MCF 10A (cell line): ENCODE measurements at places on chromosomes 3 and 15. TPM values are rescaled to one million over a fixed set of nuclear protein-coding genes. Genes with fewer than 3 reads are reported as not detected.

DNA sequence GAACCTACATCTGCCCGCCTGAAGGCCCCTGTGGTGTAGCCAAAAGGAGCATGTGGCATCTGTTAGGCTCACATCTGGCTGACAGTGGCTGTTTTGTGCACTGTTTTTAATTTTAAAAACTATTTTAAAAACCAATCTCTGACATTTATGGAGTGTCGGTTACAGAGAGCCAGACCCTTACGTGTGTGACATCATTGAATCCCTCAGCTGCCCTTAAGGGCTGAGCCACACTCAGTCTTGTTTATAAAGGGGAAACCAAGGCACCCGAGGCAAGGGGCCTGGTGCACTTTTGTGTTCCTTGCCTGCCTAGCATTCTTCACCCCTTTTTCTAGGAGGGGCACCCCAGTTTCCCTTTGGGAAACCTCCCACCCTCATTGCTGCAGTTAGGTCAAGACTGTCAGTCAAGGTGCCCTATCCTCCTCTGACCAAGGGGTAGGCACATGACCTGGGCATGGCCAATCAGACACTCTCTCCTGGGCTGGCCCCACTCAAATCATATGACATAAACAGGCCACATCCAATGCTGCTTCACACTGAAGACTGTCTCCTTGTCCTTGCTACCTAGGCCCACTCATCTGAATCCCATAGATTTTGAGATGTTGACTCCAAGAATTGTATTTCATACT lies 105.3 kb downstream of the LSM3 start:
- DNase-seq = no peak

GRCh38 chr3:71580636-71581456 lies 2.7 kb downstream of the FOXP1 start:
- peak; percentile 36 for DNase-seq

- DNase-seq = no peak
These were observed 93.4 kb downstream of the IL12A start for GRCh38 chr3:160081958-160082533.

DNA sequence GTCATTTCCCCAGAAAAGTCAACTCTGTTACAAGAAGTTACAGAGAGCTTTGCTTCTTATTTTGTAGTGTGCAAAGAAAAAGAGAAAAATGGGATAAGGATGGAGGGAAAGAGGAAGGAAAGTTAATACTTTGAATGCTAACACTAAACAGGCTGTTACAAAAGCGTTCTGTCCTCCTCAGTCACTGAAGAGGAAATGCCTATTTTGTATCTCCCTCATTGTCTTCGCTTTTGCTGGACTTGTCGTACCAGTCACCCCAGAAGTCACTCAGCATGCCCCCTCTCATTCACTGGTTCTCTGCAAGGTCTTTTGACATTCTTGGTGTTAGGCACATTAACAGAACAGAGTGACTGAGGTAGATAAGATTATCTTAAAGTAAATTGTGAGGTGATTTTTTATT lies 129.6 kb downstream of the ALCAM start:
- DNase-seq = no peak

GRCh38 chr3:127037021-127037400 lies 54.1 kb downstream of the PLXNA1 start:
- DNase-seq = no peak

DNA sequence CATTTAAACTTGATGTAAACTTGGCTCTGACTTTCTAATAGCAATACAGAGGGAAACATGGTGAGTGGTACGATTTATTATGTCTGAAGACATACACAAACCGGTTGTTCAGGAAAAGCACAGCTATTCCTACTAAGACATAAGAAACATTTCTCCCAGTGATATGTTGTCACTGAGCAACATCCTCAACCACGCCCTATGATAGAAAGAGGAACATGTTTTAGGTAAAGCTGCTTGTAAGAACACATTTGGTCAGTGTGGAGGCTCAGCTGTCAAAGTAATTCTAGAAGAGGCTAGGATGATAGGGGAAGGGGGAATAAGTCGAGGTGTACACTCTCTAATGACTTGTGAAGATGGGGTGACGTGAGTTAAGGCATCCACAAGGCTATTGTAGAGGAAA lies 42.7 kb upstream of the B3GNT5 start:
- no peak for DNase-seq

DNA sequence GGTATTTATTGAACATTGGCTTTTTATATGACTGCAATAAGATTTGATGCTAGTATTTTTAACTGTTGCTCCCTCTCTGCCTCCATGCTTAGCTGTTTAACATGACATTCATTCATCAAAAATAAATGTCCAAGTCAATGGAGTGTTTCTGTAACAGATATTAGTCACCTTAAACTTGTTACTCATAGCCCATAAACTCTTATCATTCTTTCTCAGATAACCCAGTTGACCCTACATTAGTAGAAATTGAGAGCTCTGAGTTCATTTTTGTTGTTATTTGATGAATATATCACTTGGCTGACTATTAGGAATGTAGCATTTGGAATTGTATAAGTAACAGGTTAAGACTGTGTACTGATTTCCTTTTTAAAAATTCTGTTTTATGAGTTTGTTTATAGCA lies 201.1 kb downstream of the UBE2E2 start:
- no peak for DNase-seq

GRCh38 chr15:68434021-68434420 lies 2.1 kb upstream of the ITGA11 start:
- DNase-seq = no peak

GRCh38 chr3:121223116-121223515 lies 315.1 kb downstream of the STXBP5L start:
- DNase-seq = no peak

- DNase-seq = no peak
These were observed 14.5 kb downstream of the CCDC71 start for GRCh38 chr3:49151610-49152009.

DNA sequence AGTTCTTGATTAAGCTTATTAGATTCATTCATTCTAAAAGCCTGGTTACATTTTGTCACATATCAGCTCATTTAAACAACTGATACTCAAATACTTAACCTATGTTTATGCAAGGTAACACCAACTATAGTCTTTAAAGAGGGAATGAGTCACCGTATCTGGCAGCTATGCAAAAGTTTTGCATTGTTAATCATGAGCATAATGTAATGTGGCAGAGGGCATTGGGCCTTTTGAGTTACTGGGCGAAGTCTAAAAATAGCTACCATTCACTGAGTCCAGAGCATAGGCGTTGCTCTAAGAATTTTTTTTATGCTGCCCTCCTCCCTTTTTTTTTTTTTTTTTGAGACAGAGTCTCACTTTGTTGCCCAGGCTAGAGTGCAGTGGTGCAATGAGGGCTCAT lies 277.7 kb upstream of the ZNF717 start:
- peak; percentile 81 for DNase-seq

DNA sequence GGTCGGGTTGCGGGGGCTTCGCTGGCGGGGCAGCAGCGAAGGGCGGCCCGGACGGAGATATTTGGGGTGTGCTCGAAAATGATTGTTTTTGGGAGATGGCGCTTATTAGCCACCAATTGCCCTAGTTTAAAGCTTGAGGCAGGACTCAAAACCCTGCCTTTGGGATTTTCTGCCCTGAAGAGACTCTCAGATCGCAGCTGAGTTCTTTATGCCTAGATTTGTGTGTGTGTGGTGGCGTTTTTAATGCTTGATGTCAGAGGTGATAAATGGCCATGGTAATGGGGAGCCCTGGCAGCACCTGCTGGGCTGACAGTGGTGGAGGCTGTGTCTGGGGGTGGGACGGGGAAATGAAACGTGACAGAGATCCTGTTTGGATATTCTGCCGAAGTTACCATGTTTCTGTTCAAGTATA lies 604 bp downstream of the KCTD6 start:
- DNase-seq = no peak

DNA sequence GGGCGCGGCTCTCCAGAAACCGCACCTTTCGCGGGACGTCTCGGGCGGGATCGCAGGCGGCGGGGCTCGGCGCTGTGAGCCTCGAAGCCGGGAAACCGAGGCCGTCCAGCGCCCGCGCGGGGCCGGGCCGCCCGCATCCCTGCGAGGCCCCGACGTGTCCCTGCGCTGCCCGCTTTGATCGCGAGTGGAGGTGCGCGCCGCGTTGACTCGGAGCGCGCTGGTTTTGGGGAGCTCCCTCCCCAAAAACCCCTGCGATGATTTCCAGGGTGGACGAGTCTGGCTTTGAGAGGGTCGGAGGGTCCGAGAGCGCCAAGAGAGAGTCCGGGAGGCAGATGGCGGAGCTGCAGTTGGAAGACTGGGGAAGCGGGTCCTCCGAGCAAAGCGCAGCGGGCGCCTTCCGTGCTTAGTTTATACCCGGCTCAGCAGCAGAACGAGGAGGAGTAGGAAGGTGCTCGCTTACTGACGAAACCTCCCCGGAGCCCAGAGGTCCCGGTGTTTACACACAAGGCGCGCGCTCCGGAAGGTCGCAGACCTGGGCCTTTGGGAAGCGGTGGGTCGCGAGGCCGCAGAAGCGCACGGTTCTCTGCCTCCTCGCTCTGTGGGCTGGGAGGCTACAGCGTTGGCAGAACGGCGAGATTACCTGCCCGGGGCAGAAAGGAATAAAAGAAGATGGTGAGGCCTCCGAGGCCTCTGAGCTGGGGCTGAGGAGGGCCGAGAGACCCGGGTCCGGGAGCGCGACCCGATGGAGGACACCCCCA lies 687 bp downstream of the ALDH1A3 start:
- DNase-seq = no peak

GRCh38 chr3:112097378-112097777 lies 11.2 kb downstream of the C3orf52 start:
- peak; percentile 99 for DNase-seq

GRCh38 chr15:87477737-87478686 lies 778.5 kb downstream of the NTRK3 start:
- DNase-seq = peak; percentile 55

- peak; percentile 72 for DNase-seq
These were observed 73.0 kb downstream of the FILIP1L start for GRCh38 chr3:100041328-100041749.

GRCh38 chr3:142355692-142356091 lies 92.1 kb downstream of the XRN1 start:
- no peak for DNase-seq

- DNase-seq = peak; percentile 81
These were observed 5.5 kb downstream of the BMF start for GRCh38 chr15:40102897-40103858.

GRCh38 chr15:55195996-55196395 lies 745 bp downstream of the RSL24D1 start:
- no peak for DNase-seq

GRCh38 chr3:34056181-34056910 lies 257.9 kb downstream of the PDCD6IP start:
- DNase-seq = no peak

DNA sequence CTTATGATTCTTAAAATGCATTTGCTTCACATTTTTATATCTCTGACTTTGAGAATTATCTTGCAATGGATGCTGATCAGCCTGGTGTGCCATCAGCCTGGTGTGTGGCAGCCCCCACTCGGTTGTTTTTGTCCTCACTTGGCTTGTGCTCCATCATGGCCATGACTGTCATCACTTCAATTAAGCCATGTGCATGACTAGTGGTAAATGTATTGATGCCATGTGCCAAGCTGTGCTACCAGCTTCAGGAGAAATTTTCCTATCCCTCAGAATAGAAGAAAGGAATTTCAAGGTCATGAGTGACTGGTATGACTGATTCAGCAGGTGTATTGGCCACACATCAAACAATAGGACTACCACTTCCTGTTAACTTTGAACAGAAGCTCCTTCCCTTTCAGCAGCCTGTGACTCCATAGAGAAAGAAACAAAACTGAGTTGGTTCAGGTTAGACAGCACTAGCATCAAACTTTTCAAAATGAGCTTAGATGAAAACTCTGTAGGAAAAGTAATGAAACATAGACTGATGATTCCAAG lies 251.7 kb downstream of the GRM7 start:
- DNase-seq = no peak

- DNase-seq = no peak
These were observed 26.2 kb upstream of the TFG start for GRCh38 chr3:100682854-100683760.

- no peak for DNase-seq
These were observed 7.3 kb downstream of the FBLN2 start for GRCh38 chr3:13556207-13556606.

- DNase-seq = no peak
These were observed 193.9 kb upstream of the UBE2E1 start for GRCh38 chr3:23611737-23612295.

GRCh38 chr15:76169018-76169417 lies 109.2 kb downstream of the TMEM266 start:
- peak; percentile 46 for DNase-seq

DNA sequence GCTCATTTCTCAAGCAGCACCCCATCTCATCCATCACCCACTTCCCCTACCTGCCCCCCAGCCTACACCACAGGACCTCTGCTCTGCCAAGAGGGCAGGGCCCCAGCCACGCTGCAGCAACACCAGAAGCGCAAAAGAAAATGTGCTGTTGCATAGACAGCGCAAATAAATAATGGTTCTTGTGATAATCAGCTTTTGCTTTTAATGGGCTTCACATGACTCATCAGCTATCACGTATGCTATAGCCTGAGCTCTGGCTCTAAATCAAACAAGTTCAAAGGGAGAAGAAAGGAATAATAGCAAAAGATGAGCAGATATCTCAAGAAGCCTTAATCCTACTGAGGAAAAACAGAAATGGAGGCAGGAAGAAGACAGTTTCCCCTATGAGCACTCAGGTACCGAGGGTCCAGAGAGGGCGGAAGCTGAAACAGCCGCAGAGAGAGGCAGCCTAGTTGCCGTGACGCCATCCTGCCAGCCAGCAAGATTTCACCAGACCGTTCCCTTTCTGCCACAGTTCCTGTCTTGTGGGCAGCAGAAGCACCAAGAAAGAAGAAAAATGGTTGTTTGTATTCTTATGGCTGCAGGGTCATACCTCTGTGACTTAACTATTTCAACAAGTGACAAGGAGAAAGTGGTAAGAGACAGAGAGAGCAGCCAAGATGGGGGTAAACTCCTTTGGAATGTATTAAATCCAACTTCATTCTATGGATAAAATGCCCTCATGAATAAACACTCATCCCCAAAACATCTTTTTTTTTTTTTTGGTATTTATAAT lies 22.0 kb downstream of the RAB27A start:
- no peak for DNase-seq

- DNase-seq = no peak
These were observed 16.4 kb downstream of the IL12A start for GRCh38 chr3:160005004-160005403.

Gene PLEKHO2
- 2.0 and 2.7 TPM in 2 replicates for total RNA-seq

Gene EPHB1
- total RNA-seq = not detected in 2 replicates

Gene ADAMTS7
- total RNA-seq = 10.7 and 10.8 TPM in 2 replicates

Gene ZPLD1
- total RNA-seq = 0.12 and 0.22 TPM in 2 replicates

Gene CACNA2D2
- total RNA-seq = not detected in 2 replicates

Gene GABRB3
- total RNA-seq = not detected in 2 replicates

Gene TTLL13
- 0.47 TPM in 1 of 2 replicates, not detected in the other for total RNA-seq

Gene MYZAP
- 0.96 and 1.3 TPM in 2 replicates for total RNA-seq

Gene CELSR3
- 17.6 and 21.5 TPM in 2 replicates for total RNA-seq

Gene ADAMTSL3
- 1.2 TPM in 2 replicates for total RNA-seq

Gene NANOGP8
- 0.75 TPM in 1 of 2 replicates, not detected in the other for total RNA-seq

Gene RPL39L
- total RNA-seq = 1.0 and 3.3 TPM in 2 replicates

Gene HDDC3
- 23.6 and 25.5 TPM in 2 replicates for total RNA-seq

Gene GP9
- not detected in 2 replicates for total RNA-seq

Gene CHRM5
- not detected in 2 replicates for total RNA-seq

Gene EFCAB12
- total RNA-seq = 0.22 TPM in 1 of 2 replicates, not detected in the other

Gene CYP19A1
- total RNA-seq = 1.1 TPM in 1 of 2 replicates, not detected in the other

Gene CSPG5
- 0.44 and 0.71 TPM in 2 replicates for total RNA-seq

Gene SSUH2
- total RNA-seq = 0.32 and 0.51 TPM in 2 replicates

Gene KIF7
- 2.7 and 3.1 TPM in 2 replicates for total RNA-seq

Gene ZXDC
- 37.2 and 37.5 TPM in 2 replicates for total RNA-seq

Gene ARHGAP11A
- total RNA-seq = 38.6 and 71.8 TPM in 2 replicates
